ENCODE measurements at places on chromosomes 6 and 20.

- DNase-seq, result no peak
Measured at GRCh38 chr6:111263837-111264236, 176.5 kb downstream of the SLC16A10 start.

GRCh38 chr6:23334360-23334759 is 765.0 kb downstream of the HDGFL1 start:
- DNase-seq, result no peak

- DNase-seq, result no peak
Measured at GRCh38 chr6:5713519-5713918, 293.2 kb downstream of the NRN1 start.

- no peak for DNase-seq
Measured at GRCh38 chr6:25094726-25095125, 159.0 kb upstream of the RIPOR2 start.

DNA sequence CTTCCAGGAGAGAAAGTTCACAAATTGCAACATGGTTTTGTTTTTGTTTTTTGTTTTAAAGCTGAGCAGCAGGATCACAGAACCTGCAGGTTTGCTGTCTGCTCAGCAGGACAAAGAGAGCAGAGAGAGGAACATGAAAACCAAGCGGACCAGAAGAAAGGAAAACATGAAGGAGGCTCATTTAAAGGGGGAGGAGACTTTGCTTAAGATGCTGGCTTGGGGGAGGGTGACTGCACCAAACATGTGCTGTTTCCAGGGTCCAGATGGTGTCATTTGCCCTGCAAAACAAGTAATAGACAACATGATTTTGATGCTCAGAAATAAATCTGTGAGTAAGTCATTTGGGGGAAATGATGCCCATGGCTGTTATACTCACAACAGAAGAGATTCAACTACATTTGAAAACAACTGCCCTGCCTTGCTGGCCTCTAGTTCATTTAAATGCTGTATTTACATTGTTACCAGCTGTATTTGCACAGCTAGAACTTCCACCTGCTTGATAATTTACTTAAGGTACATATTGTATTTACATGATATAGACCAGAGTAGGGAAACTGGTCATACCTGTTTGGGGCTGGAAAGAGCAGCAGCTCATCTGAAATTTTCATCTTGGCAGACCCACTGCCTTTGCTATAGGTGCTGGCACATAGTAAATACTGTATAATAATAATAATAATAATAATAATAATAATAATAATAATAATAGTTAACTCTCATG is 32.2 kb upstream of the CHD6 start:
- DNase-seq, result no peak

GRCh38 chr6:26232306-26232939 is 132.6 kb upstream of the BTN3A2 start:
- no peak for DNase-seq
